ENCODE measurements at places on chromosomes 3 and 15.
A peak's percentile ranks its signal among the peaks of the same experiment; 100 is the strongest.

DNA sequence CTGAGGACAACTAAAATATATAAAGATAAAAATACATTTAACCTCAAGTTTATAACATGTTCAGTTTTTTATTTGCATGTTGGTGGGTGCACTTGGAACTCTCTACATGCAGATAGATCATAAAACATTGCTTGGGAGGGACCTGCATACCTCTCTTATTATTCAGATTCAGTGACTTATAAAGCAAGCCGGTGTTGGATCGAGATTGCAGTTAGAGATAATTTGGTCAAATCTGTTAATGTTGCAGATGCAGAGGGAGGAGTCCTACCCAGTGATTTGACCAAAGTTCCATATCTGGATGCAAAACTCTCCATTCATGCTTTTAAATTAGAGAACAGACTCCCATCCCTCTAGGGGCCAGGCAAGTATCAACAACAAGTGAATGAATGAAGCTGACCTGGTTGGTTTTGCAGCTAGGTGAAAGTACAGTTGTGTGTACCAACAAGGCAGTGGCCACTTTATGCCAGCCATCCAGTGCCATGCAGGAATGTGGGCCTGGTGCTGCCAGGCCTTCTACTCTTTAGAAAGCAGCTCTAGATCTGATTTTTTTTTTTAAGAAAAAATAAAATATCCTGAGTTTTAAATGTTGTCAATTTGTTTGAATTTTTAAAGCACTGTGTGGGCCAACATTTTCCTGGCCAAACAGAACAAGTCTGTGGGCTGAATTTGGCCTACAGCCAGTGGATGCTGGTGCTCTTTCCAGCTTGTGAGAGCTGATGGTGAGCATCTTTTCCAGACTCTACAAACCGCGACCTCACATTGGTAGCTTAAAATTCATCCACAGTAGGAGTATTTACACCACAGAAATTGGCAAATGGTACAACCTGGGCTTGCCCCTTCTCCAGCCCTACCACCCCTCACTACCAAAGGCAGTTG, 12.3 kb downstream of the CDIN1 start:
- DNase-seq = no peak

DNA sequence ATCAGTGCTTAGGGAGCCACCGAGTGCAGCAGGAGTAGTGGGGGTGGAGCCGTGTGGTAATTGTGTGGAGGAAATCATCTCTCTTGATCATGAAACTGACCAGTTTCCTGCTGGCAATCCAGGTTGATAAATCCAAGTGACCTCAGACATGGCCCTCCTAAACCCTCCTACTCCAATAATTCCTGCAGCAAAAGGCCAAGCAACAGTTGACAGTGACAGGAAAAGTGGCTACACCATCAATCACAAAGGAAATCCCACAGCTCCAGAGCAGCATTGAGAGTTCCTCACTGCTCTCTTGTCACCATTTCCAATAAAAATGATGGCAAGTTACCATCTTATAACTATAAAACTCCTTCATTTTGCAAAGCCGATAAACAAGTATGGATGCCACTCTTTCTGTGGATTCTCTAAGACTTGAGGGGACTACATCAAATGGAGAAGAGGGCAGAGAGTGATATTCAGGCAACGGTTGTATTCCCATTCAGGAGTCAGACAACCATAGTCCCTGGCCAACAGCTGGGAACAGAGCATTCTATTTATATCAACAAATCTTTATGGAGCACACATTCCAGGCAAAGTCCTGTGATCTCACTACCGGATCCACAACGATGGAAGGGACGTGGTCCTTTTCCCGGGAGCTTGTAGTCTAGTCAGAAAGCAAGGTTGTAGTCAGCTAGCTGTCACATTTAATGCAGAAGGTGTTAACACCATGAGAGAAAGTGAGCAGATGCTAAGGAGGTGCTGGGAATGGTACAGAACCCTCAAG, 312.5 kb upstream of the CTNNB1 start:
- DNase-seq = no peak

GRCh38 chr15:25677719-25678499, 185.2 kb downstream of the ATP10A start:
- no peak for DNase-seq

DNA sequence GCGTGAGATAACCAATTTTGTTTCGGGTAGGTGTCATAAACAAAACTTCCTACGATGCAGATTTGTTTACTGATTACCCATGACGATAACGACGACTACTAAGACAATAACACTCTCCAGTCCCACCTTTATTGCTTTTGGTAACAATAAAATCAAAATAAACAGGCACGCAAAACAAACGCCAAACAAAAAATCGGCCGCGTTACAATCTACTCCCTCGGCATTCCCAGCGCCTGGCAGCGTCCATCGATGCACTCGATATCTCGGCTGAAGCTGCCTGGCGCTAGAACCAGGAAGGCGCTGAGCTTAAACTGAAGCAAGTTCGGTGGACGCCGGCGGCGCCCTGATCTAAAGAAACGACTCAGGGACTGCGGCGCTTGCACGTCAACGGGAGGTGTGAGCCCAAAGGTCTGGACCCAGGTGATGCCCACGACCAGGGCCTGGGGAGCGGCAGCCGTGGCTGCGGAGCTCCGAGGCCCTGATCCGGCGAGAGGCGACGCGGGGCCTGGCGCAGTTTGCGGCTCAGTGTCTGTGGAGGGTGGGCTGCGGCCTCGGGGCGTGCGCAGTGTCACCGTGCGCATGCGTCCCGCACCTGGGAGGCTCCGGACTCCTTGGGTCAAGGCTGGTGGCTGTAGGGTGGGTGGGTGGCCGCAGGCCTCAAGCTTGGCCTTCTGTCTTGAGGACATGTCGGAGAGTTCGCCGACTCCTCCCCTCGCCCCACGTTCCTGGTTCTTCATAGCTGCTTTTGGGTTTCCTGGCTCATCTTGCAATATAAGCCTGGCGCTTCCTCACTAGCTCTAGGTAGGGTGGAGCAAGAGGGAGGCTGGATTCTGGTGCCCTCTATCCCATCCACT, at the start of gene RSRC1:
Gene RSRC1 (plus strand): TSS at position 286 of the 854 bp plus-strand sequence. CDS start 12,016 bp downstream, outside the sequence.
- peak; percentile 79 for DNase-seq

- no peak for DNase-seq
Observed at GRCh38 chr3:117518364-117518763, 808.8 kb downstream of the TUSC7 start.

GRCh38 chr15:98771541-98771940, 123.2 kb downstream of the IGF1R start:
- DNase-seq = no peak

DNA sequence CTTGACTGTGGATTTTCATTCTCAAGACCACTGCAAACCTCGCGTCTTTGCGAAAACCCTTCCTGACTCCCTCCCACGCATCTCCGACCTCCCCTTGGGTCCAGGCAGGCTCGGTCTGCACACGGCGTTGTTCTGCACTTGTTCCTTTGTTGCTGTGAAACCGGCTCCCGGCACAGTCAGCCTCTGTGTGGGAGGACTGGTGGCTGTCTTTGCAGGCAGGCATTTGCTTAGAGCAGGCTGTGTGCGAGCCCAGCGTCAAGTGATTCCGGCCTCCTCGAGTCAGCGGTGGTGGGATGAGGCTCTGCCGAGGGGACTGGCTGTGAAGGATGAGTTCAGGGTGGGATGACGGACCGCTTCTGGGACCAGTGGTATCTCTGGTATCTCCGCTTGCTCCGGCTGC, 102.6 kb upstream of the ROPN1 start:
- DNase-seq = no peak

GRCh38 chr15:101451266-101451799, 38.2 kb downstream of the PCSK6 start:
- no peak for DNase-seq

GRCh38 chr15:60223176-60223575, 174.6 kb downstream of the ANXA2 start:
- no peak for DNase-seq

- DNase-seq = no peak
Observed at GRCh38 chr3:43004282-43004681, 25.2 kb downstream of the GASK1A start.

DNA sequence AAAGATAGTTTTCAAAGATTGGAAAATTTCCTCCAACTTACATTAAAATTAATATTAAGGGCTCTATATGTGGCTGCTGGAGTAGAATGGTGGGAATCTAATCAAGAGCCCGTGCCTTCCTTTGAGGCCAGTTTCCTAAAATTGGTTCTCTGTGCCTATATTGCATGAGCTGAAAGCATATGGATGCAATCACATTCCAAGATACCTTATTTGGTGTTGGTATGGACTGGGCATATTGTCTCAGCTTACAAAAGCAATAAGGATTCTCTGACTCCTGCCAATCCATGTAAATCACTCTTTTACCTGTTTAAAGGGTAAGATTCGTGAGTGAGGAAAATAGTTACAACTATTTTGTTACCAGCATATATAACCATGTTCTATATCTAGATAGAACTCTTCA, 111.6 kb downstream of the GREM1 start:
- DNase-seq = no peak

DNA sequence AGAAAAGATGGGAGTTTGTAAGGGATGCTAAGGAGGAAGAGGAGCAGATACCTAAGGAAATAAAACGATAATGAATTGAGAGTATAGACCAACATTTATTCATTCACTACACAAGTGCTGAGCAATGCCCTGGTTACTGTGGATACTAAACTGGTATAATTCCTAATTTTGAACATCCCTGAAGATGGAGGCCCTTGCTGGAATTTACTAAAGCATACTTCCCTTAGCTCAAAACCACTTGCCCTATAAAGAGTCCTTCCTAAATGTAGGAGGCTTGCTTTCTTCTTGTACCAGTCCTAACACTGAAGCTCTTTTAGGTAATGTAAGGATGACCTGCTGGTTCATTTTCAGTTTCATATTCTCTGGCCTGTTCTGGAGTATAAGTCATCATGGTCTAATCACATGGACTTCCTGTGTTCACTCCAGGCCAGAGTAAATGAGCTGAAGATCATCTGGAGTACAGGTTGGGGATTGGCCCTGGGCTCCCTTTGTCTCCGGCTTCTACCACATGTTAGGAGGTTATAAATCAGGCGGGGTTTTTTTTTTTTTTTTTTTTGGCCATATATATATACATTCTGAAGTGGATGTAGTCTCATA, 40.1 kb upstream of the MTMR10 start:
- DNase-seq = no peak

- no peak for DNase-seq
Observed at GRCh38 chr3:178284181-178284580, 252.1 kb upstream of the KCNMB2 start.

DNA sequence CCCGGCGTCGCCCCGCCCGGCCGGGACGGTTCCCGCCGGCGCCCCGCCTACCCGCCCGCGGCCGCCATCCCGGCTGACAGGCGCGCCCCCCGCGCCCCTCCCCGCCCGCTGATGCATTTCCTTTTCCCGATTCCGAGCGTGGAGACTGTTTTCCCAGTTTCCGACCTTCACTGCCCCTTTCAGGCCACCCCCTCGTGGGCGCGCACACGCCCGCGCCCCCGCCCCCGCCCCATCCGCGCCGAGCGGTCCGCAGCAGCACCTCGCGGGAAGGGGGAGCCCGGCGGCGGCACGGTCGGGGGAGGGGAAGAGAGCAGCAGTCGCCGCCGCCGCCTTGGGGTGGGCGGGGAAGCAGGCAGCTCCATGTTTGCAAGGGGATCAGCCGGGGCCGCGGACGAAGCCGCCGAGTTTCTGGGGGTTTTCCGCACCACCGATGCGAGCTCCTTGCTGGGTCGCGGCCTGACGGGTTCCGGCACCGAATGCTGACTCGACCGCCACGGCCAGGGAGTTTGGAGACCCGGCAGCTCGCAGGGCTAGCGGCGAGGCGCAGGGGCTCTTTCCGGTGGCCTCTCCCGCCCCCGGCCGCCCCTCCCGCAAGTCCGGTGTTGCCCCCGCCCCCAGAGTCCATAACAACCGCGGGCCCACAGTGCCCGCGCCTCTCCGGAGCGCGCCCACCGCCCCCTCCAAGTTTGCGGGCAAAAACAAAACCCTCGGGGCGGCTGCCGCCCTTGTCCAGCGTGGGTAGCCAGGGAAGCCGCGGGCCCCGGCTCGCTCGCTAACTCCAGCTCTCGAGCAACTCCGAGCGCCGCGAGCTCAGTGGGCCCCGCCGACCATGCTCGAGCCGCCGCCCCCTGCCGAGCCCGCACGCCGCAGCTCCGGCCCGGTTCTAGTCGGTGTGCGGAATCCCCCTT, 3.2 kb upstream of the SIN3A start:
- no peak for DNase-seq

DNA sequence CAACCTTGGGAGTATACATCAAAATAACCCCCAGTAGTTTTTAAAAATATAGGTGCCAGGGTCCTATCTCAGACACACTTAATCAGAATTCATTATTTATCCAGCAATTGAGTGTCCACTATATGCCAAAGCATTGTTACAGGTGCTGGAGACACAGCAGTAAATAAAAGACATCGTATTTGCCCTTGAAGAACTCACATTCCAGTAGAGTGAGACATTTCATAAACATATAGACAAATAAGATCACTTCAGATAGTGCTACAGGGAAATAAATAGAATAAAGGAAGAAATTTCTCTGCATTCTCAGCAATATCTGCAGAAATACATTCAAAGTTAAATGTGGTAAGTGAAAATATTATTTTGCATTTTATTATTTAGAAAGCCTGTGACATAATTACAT, 34.1 kb upstream of the ANKRD28 start:
- no peak for DNase-seq

GRCh38 chr3:109152320-109152719, 15.8 kb downstream of the C3orf85 start:
- DNase-seq = no peak

- DNase-seq = peak; percentile 40
Observed at GRCh38 chr3:149145974-149146373, 16.5 kb downstream of the HPS3 start.

DNA sequence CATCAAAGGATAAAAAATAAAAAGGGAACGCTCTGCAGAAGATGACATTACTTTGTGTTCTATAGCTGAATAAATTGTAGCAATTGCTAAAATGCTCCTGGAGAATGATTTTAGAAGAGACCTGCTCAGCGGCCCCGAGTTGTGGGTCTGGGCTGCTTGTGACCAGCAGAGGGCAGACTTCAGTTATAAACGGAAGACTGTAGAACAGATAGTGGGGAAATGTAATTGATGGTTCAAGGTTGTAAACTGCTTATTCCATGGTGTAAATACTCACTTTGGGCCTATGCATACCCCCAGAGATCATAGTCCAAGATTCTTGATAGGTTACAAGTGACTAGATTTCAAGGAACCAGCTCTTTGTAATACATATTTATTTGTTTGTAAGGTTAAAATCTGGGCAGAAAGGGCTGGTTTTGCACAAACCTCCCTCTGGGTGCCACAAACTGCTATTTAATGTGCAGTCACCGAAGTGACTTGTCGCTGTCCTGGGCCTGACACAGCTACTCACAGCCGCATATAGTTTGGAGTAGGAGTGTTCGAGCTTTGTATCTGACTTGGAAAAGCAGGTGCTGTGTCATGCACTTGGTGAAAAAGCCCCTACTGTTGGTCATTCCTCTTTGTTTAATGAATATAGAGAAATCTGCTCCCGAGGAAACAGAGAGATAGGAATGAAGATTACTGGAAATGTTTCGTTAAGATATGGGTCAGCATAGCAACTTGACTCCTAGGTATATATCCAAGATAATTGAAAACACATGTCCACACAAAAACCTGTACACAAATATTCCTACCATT, 34.7 kb upstream of the NDUFB4 start:
- DNase-seq = peak; percentile 60

GRCh38 chr15:86538141-86538540, 458.5 kb downstream of the AGBL1 start:
- DNase-seq = no peak

- DNase-seq = no peak
Observed at GRCh38 chr3:64345371-64345770, 120.1 kb upstream of the PRICKLE2 start.

- DNase-seq = no peak
Observed at GRCh38 chr15:100686021-100686724, 83.8 kb downstream of the ASB7 start.

- no peak for DNase-seq
Observed at GRCh38 chr15:49674370-49674769, 53.5 kb downstream of the DTWD1 start.

- DNase-seq = no peak
Observed at GRCh38 chr15:41692049-41692448, 31.8 kb downstream of the MGA start.
